ENCODE measurements at places on chromosomes 11 and 22.

GRCh38 chr11:65468874-65469333 is 29.9 kb upstream of the MALAT1 start:
- no peak for DNase-seq

DNA sequence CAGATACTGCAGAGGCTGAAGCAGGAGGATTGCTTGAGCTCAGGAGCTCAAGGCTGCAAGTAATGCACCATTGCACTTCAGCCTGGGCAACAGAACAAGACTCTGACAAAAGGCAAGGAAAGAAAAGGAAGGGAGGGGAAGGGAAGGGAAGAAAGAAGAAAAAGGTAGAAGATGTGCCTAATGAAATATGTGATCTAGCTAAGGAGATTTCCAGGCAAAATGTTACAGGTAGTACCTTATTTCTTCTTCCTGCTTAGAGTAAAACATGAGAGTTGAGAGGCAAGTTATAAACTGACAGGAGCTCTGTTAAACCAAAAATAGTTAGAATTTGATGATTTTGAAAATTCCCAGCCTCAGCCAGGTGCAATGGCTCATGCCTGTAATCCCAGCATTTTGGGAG is 4.7 kb upstream of the PELI3 start:
- no peak for DNase-seq

- no peak for DNase-seq
Observed at GRCh38 chr11:2096919-2097301, 42.3 kb downstream of the IGF2 start.

DNA sequence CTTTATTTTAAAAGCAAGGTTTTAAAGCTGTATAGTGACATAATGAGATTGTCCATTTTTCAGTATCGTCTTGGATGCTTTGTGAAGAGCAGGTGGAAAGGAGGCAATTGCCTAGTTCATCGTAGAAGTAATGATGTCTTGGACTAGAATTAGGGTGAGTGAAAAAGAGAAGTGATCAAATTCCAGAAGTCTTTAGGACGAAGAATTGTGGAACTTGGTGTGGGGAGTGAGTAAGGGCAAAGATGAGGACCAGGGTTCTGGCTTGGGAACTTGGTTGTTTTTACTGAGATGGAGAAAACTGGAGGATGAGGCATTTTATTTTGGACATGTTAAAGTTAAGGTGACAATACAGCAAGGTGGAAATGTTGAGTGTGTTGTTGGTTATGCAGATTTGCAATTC is 1.2 kb downstream of the ILK start:
- DNase-seq = no peak

DNA sequence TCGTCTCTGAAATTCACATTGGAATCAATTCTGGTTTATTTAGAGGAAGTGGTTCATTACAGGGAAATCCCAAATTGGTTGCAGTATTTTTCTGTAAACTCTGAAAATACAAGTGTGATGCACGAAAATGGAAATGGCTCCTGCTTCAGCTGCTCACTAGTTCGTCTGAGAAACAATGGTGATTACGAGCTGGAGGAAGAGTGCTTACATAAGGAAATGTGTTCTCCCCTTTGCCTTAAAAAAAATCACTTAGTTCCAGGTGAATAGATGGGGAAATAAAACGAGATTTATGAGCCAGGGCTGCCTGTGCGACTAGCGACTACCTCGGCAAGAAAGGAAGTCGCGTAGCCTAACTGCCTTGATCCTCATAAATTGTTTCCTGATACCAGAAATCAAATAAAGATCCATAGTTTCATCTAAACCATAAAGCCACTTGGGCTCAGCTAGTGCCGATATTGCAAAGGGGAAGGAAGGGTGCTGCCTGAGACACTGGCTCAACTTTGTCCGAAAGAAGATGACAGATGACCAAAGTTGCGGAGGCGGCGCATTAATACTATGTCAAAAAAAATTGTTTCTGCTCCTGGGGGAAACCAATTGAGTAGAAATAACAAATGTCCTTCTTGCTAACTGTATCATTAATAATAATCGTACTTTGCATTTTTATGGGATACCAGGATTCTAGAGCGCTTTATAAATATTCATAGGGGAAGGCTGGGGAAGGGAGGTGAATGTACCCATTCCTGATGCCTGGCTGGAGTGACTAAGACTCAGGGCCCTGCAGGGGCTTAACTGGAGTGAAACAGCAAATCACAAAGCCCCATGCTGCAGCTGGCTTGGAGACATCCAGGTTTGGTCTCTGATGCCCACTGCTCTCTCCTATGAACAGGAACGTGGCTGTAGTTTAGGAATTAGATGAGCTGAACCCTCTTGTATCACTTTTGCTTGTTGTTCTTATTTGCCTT is 185.7 kb downstream of the BLID start:
- no peak for DNase-seq

DNA sequence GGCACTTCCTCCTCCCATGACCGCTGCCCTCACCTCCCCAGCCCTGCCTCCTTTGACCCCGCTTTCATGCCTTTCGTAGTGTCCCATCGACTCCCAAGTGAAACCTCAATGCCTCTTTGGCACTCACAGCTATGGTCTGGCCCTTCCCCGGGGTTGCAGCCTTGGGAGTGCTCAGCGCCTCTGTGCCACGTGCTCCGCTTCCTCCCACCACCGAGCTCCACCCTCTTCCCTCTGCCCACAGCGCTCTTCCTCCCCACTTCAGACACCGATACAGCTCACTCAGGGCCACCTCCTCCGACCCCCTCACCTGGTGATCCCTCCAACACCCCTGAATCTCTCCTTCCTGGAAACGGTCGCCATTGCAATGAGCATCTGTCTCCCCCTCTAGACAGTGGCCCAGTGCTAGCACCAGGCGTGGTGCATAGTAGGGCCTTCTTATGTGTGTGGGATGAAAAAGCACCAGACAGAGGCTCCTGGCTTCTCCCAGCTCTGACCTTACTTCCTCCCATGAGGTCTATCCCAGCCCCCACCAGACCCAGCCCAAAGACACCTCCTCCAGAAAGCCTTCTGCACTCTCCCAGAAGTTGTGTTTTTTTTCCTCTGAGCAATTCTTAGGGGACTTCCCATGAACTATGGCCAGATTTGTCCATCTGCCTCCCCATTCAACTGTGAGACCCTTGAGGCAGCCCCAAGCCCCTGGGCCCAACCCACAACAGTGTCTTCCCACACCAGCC is 16.4 kb upstream of the SCGB1A1 start:
- no peak for DNase-seq

DNA sequence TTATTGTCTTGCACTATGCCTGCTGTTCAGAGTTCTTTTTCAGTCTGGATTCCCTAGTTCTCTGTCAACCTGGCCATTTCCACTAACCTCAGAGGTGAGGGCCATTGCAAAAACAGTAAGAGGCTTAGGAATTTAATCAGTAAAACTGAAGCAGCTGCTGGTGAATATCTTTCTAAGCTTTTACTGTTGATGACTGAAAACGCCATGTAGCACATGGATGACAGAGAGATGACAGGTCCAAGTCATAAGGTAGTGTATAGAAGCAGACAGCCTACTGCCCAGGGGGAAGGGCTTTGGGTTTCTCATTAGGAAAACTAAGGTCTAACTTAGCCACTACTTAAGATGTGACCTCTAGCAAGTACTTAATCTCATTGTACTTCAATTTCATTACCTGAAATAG is 152.6 kb upstream of the DDI1 start:
- DNase-seq = no peak

GRCh38 chr11:65558002-65558929 is at the start of gene LTBP3:
Gene LTBP3 (minus strand): TSS chr11:65558359. CDS start chr11:65557959, 400 bp downstream.
- peak; percentile 70 for DNase-seq

DNA sequence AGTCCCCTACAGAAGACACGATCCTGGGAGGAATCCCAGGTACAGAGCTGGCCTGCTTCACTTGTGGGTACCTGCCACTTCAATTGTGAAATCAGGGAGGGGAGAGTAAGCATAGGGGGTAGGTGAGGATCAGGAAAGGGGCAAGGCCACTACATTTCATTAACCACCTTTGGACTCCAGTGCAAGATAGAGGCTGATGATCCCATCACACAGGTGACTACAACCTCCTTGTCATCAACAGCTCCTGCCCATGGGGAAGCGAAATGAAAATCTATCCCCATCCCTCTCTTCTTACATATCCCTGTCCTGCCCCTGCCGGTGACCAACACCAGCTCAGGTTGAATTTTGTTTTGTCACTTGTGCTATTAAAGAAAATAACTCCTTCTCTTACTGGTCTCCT is 64.7 kb upstream of the VPREB1 start:
- DNase-seq = no peak

DNA sequence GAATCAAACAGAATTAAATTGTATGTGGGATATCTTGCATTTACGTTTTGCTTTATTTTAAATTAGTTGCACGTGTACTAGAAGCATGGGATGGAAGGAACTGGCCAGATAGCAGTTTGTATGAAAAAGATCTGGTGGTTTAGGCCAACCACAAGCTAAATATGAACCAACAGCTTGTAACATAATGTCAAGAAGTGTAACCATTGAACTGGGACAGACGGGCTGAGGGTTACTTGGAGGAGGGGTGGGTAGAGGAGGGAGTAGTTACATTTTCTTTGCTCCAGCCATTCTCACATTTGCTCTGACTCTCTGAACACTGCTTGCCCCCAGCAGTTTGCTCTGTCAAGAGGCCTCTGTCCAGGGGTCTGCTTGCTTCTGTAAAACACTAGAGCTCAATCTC is 31.7 kb upstream of the CXCR5 start:
- no peak for DNase-seq

GRCh38 chr22:47996446-47996857 is 1234.0 kb downstream of the TBC1D22A start:
- DNase-seq = no peak

- DNase-seq = no peak
Observed at GRCh38 chr11:111269146-111269868, 23.8 kb downstream of the POU2AF2 start.

- no peak for DNase-seq
Observed at GRCh38 chr11:17890325-17890724, 122.5 kb downstream of the SERGEF start.

DNA sequence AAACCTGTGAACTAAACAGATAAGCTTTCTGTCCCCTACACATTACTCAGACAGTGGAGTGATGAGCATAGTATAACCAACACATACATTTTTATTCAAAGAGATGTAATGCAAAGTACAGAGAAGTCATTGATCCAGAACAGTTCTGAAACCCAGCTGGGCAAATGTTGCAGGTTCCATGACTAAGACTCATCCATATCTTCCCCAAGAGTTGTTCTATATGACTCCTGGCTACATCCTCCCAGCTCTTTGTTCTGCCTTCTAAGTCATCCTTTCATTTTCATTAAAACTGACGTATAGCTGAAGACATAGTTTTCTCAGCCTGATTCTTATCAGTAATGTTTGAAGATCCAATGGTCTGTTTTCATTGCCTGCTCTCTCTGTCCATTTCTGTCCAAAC is 47.3 kb downstream of the PLAAT5 start:
- no peak for DNase-seq

GRCh38 chr22:33687464-33687863 is 232.8 kb downstream of the LARGE1 start:
- no peak for DNase-seq

DNA sequence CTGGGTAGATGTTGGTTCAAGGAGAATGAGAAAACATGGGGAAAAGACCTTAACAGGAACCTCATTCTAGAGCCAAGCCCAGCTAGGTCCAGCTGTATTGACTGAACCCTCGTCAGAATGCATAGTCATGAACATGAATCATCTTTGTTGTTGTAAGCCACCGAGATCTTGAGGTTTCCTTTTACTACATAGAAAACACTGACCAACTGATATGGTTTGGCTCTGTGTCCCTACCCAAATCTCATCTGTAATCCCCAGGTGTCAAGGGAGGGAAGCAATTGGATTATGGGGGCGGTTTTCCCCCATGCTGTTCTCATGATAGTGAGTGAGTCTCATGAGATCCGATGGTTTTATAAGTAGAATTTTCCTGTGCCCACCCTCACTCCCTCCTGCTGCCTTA is 19.4 kb upstream of the PHOX2A start:
- DNase-seq = no peak

- DNase-seq = no peak
Observed at GRCh38 chr22:19779011-19779421, 18.4 kb downstream of the TBX1 start.

GRCh38 chr22:50039669-50040443 is 18.2 kb downstream of the TTLL8 start:
- DNase-seq = no peak

DNA sequence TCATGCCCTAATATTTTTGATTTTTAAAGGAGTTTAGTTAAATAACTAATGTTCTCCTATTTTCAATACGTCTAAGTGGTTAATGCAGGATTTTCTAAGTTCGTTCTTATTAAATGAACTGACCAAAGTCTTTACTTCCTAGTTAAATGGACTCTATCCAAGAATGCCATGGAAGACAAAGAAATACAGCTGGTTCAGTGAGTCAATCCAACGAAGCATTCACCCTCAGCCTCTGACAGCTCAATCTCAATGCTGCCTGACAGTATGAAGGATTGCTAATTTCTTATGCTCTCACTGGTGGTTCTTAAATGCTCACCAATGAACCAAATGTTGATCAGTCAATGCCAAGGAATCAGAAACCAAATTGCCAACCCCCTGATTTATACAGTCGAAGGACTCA is 219.4 kb downstream of the CADM1 start:
- DNase-seq = no peak

DNA sequence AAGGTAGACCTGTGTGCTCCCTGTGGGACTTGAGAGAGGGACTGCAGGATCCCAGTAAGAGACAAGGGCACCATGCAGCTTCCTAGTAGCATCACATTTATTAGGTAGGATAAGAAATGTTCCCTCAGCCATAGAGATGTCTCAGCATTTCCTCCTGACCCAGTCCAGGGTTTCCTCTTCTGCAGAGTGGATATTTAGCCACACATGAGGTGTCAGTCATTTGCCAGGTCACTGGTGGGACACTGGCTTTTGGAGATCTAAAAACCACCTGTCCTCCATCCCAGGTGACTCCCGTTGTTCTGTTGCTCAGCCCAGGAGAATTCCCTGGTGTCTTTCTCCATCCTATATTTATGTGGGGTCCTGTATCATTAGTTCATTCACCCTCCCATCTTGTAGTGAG is 117.5 kb upstream of the NNMT start:
- DNase-seq = no peak

GRCh38 chr22:24982301-24983056 is 30.0 kb downstream of the KIAA1671 start:
- no peak for DNase-seq

- DNase-seq = no peak
Observed at GRCh38 chr11:92022499-92022898, 202.1 kb upstream of the FAT3 start.

GRCh38 chr11:123469089-123469488 is 39.0 kb downstream of the GRAMD1B start:
- DNase-seq = no peak

- DNase-seq = peak; percentile 62
Observed at GRCh38 chr22:39152511-39153219, at the start of gene CBX7. Gene CBX7 (minus strand): TSS chr22:39152680. CDS start chr22:39152444, 236 bp downstream.

DNA sequence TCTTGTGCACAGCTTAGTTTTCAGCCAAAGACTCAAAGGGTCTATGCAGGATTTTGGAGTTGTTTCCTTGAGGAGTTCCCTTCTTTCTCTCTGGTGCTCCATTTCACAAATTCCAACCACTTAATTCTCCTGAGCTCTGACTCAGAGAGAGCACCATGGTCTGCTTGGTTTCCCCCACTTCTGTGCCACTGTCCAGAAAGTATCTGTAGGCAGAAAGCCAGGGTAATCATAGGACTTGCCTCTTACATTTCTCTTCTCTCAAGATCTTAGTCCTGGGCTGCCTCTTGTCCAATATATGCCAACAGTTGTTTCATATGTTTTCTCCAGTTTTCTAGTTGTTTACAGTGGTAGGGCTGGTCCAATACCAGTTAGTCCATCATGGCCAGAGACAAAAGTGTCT is 6.4 kb upstream of the MRGPRD start:
- no peak for DNase-seq

GRCh38 chr11:15493066-15493465 is 378.3 kb downstream of the INSC start:
- peak; percentile 3 for DNase-seq

GRCh38 chr11:93653080-93653479 is 8.4 kb upstream of the CEP295 start:
- no peak for DNase-seq

Measured in fibroblast of skin of left quadriceps (primary cell).